Ovary (tissue), 10 donors: ENCODE measurements at places on chromosomes 3 and 15. TPM values are rescaled to one million over a fixed set of nuclear protein-coding genes. Genes with fewer than 3 reads are reported as not detected.
A peak's percentile ranks its signal among the peaks of the same experiment; 100 is the strongest.

DNA sequence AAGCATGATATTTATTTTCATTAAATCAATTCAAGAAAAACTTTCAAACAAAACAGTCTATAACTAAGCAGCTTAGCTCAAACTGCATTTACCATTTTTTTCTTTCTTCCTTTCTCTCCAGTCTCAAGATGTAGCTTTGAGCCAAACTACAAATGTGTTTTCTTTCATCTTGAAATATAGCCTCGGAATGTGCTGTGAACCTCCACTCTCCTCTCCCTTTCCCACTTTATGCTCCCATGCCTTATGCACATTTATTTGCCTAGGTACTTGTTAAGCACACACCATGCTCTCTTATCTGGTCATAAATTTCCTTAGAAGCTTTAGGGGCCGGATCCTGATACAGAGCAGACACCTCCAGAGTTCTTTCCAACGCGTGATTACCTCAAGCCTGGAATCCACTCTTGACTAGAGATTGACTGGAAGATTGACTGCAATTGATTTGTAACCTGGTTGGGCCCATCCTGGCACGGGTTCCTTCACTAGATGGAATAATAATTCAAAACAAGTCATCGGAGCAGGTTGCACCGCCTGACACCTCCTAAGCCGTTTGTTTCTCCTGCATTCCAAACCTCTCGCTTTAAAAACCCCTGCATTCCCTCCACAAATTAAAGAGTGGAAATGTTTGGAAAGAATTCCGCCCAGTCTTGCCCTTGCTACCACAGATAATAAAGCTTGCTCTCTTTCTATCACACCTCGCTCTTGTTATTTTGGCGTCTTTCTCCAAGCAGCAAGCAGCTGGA lies 344.7 kb downstream of the CHL1 start:
- DNase-seq: no peak

DNA sequence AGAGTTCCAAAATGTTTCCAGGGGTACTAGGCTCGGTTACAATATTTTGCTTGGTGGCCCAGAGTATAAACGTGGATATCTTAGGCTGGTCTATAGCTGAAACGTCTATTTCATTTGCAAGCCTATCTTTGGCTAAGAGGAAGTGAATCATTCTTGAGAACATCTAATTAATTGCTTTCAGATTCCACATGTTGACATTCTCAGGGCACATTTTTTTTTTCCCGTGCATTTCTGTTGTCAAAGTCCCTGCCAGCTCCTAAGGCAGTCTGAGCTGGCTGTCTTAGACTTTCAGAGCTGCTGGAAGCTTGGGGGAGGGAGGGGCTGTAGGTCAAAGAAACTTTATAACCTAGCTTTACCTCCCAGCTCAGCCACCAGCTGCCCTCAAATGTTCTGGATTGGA lies 23.2 kb upstream of the LAMP3 start:
- no peak for DNase-seq

- no peak for DNase-seq
Observed at GRCh38 chr3:99762901-99763300, 54.8 kb upstream of the CMSS1 start.

DNA sequence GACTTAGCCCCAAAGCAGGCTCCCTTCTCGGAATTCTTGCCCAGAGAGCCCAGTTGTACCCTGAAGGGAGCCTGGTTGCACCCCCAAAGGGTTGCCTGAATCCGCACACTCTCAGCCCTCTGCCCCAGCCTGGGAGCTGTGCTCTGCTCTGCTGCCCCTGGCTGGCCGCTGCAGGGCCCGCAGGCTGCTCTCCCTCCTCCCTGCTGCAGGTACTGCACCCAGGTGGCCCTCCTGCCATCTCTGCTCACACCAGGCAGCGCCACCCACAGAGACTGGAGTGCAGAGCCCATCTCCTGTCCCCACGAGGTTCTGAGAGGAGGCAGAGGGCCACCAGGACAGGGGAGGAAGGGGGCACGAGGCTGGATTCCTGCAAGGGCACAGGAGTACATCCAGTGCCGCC lies 134.2 kb upstream of the NSMCE3 start:
- DNase-seq: no peak

GRCh38 chr3:117793622-117794265 lies 1084.2 kb downstream of the TUSC7 start:
- no peak for DNase-seq

GRCh38 chr3:3200632-3201212 lies 21.2 kb upstream of the CRBN start:
- no peak for DNase-seq

- DNase-seq: no peak
Observed at GRCh38 chr3:191026746-191027145, 164.3 kb upstream of the GMNC start.

- no peak for DNase-seq
Observed at GRCh38 chr3:170802164-170803151, 67.5 kb downstream of the RPL22L1 start.

DNA sequence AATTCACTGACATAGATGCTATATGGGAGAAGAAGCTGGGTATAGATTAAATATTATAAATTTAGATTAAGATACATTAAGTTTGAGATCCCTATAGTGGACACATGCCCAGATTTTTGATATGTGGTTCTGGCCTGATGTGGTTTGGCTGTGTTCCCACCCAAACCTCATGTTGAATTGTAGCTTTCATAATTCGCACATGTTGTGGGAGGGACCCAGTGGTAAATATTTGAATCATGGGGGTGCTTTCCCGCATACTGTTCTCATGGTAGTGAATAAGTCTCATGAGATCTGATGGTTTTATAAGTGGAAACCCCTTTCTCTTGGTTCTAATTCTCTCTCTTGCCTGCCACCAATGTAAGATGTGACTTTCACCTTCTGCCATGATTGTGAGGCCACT lies 189.4 kb upstream of the CD96 start:
- no peak for DNase-seq

TP63 gene
- 0.25 TPM for total RNA-seq

- DNase-seq: peak; percentile 21
Observed at GRCh38 chr15:88647351-88648105, 8.7 kb downstream of the ISG20 start.

PLA2G4E gene
- not detected for total RNA-seq

DNA sequence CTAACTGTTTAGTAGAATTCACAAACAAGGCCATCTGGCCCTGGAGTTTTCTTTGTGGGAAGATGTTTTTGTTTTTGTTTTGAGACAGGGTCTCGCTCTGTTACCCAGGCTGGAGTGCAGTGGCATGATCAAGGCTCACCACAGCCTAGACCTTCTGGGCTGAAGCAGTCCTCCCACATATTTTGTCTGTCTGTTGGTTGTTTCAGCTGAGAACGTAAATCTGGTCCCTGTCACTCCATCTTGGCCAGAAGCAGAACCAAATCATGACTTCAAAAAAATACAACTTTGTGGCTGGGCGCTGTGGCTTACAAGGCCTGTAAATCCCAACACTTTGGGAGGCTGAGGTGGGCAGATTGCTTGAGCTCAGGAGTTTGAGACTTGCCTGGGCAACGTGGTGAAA lies 27.1 kb downstream of the MRAS start:
- DNase-seq: no peak

WDR93 gene
- 3.2 TPM for total RNA-seq

DNA sequence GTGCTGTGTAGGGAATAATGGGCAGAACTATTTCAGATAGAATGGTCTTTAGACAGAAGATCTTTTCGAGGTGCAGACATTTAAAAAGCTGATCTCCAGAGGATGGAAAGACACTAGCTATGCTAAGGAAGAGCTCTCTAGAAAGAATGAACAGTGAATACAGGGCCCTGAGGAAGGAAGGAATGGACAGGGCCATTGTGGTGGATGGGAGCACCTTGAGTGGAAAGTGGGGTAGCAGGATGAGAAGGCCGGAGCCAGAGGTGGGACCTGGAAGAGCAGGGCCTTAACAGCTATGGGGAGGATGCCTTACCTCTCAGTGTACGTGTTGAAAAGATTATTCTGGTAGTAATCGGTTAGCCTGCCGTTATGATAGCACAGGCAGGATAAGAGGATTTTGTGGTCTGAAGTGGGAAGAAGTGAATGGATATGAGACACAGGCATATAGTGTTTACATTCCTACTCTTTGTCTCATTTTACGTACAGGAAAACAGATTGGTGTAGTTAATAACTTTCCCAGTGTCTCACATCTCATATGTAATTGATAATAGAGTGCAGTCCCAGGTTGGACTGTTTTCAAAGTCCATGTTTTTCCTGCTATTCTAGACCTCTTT lies 172.4 kb downstream of the KLHL25 start:
- DNase-seq: no peak

DNA sequence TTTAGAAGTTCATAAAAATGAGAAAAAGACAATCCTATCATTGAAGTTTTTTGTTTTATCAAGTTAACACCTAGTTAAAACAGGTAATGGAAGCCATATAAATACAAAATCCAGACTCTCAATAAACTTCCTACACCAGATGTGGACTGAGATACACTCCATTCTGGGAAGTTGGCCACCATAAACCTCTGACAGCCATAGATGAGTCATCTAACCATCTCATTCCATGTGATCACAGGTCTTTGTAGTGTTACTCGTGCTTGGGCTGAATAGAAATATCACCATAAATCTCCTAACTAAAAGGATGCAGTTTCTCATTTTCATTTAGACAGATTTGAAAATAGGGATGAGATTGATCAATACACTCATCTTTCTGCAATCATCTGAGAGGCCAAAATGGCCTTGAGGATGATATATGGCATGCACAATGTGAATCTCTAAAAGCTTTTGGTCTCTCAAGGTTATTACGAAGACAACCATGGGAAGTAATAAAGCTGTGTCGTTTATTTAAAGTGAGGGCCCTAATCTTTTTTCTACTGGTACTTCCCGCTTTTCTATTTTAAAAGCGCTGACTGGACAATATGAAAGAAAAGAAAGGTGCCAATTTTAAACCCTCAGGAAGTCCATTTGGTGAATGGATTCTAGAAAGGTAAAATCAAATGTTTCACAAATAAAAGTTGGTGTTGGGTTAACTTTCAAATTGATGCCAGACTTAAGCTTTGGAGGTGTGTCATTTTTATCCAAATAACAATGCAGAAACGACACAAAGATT lies 155.5 kb downstream of the POLR2M start:
- no peak for DNase-seq

- DNase-seq: no peak
Observed at GRCh38 chr3:20527368-20527767, 341.4 kb upstream of the SGO1 start.

DNA sequence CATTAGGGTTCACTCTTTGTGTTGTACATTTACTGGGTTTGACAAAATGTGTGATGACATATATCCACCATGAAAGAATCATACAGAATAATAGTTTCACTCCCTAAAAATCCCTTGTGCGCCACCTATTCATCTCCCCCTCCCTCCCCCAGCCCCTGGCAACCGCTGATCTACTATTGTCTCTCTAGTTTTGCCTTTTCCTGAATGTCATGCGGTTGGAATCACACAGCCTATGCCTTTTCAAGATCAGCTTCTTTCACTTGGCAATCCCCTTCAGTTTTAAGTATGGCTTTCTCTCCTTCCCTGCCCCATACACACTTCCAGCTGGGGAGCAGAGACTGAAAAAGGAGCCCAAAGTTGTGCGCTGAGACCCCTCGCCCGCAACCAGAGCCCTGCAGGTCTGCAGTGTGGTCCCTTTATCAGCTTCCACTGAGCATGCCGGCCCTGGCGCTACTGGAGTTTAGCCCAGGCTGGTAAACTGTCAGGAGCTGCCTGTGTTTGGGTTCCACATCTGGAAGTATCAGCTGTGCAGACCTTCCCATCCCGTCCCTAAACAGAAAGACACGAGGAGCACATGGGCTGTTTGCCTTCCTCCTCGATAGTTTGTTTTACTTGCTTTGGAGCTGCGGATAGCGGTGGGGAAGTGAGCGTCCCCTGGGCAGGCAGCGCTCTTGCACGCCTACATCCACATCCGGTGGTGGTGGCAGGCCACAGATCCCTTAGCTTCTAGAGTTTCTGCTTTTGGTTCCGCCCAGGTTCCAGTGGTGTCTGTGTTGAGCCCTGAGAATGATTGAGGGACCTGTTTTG lies 12.3 kb downstream of the BOC start:
- no peak for DNase-seq

DNA sequence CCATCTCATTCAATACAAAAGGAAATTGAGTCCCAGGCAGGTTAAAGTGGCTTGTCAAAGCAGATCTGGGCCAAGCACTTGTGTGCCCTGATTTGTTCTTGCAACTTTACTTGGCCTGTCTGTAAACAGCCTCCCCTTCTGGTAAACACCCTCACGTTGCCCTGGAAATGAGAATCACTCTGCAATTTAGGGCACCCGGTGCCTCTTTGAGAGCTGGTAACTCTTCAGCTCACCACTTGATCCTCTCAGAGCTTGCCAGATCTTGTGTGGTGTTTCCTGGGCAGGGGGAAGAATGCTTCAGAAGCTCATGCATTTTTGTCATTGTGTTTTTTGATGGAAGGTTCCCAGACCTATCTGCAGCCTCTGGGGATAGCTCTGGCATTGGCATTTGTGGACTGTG lies 11.3 kb downstream of the MED12L start:
- DNase-seq: no peak

DNA sequence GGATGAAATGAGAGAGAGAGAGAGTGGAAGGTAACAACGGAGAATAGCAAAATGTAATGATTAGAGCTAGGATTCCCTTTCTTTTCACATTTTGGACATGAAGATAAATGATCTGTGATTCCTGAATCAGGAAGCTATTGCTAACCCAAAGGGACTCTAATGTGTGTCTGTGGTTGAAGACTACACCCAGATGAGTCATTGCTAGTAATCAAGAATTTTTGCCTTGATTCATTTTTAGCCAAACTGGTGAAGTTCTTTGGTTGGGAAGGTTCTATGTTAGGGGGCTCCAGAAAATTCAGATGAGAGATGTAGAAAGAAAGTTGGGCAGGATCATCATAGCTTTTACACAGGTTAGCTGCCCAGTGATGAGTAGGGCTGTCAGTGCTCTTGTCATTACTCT lies 116.4 kb downstream of the DUT start:
- no peak for DNase-seq

- DNase-seq: no peak
Observed at GRCh38 chr3:39783680-39784079, 25.7 kb upstream of the MYRIP start.

- DNase-seq: no peak
Observed at GRCh38 chr3:125350597-125350996, 24.5 kb downstream of the ZNF148 start.

DNA sequence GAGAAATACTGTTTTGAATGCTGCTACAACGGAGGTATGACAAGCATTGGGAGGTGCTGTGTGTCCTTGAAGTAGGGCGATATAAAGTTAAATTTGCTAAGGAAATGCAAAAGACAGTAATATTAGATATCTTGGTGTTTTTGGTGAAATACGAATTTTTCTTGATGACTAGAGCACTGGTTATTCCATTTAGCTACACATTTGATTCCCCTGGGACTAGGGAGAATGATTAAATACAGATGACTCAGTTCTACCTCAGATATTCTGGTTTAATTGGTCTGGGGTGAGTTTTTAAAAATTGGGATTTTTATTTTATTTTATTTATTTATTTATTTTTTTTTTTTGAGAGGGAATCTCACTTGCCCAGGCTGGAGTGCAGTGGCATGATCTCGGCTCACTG lies 18.7 kb upstream of the GADL1 start:
- no peak for DNase-seq
